ENCODE measurements at places on chromosomes 5 and 9.

DNA sequence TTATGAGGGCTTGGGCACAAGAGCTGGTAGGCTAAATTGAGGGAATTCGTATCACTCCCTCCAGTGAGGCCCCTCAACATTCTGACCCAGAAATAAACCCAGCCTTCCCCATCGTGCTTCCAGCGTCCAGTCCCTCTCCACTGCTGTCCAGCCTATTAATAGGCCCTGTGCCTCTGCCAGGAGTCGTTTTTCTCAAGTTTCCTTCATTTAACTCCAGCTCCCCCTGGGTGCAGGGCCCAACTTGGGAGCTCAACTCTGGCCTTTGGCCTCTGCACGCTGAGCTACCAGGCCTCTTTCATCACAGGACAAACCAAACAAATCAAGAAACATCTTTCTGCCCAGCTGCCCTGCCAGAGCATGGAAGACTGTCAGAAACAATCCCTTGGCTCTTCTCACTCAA is 10.0 kb downstream of the HBEGF start:
- DNase-seq, result no peak

DNA sequence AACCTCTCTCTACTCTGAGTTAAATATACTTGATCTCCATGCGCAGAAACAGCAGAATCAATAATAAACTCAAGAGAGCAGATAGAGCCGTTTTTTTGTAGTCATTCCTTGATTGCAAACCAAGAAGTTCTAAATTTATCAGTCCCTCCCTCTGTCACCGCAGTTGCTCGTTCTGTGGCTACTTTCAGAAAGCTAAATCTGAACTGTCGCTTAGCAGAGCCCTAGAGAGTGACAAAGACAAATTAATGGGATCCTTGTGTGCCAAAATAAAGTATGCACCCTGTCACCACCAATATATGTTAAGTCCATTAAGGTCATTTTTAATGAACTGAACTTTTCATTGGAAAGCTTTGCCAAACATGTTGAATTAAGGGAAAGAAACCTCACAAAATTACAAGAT is 218.3 kb downstream of the ADAMTSL1 start:
- DNase-seq, result no peak

GRCh38 chr5:172699999-172700364 is 58.9 kb downstream of the NEURL1B start:
- DNase-seq, result no peak

DNA sequence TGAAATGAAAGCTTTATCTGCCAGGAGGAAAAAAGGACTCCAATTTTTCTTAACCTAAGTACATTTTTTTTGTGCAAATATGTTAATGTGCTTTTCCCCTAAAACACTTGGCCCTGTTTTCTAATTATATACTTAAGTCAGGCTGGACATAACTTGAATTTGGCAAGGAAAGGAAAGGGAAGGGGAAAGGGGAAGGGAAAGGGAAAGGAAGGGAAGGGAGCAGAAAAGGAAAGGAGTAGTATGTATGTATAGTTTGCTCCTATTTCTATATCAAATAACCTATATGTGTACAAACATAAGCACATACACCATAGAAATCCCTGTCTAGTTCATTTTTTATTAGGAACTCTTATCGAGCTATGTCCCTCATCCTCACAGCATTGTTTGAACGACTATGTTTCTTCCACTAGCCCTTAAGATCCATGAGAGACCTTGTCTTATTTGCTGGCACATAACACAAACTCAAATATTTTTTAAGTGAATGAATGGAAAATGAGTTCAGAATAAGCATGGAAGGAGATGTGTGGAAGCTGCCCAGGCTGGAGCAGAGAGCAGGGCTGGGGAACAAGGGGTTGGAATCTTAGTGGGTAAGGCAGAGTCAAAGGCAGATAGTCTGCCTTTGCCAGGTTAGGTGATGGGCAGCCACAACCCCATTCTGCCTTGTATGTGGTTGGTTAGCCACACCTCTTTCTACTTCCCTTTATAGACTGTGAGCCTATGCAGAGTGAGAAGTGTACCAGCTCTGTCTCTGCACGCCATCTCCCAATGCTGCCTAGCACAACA is 70.0 kb downstream of the KLHL3 start:
- no peak for DNase-seq

GRCh38 chr5:14172149-14172795 is 29.1 kb downstream of the TRIO start:
- no peak for DNase-seq

Data from activated T-cell treated with anti-CD3 and anti-CD28 coated beads, Interleukin-2, amount 50 U/mL, for 4 hours (primary cell).